ENCODE measurements at places on chromosomes 5 and 9. TPM values are rescaled to one million over a fixed set of nuclear protein-coding genes. Genes with fewer than 3 reads are reported as not detected.

The ADAMTSL1 gene
- total RNA-seq, result 61.8 TPM

The FREM1 gene
- 8.3 TPM for total RNA-seq

The SLC36A3 gene
- total RNA-seq, result not detected

The SPATA31D4 gene
- total RNA-seq, result not detected

The GAPT gene
- 2.9 TPM for total RNA-seq

The FSD1L gene
- total RNA-seq, result 14.0 TPM

The IL9 gene
- not detected for total RNA-seq

The ABO gene
- total RNA-seq, result 10.9 TPM

The SLC25A2 gene
- total RNA-seq, result 1.4 TPM

DNA sequence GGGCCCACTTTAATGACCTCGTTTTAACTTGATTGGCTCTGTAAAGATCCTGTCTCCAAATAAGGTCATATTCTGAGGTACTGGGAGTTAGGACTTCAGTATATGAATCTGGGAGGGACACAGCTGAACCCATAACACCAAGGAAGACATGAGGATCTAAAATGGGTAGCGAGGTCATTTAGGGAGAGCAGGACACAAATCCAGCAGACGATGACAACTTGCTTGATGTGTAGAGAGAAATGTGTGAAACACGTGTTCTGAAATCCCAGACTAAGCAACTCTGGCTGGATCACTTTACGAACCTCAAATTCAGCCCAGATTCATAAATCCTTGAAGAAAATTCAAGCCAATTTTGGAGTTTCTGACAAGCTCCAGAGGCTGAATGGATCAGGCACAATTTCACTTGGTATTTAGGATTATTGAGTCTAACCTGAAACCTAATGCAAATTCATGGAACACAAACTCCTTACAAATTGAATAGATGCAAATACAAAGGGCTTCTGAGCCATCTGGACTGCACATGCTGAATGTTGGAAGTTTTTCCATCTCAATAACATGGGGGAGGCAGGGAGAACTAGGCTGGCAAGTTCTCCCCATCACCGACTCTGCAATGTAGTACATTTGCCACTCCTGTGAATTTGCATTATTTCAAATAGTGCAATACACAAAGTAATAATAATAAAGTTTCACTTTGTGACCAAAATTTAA lies 74.0 kb upstream of the SLC30A5 start:
- no peak for DNase-seq

- DNase-seq, result no peak
Observed at GRCh38 chr9:127887792-127888191, 10.3 kb upstream of the AK1 start.

DNA sequence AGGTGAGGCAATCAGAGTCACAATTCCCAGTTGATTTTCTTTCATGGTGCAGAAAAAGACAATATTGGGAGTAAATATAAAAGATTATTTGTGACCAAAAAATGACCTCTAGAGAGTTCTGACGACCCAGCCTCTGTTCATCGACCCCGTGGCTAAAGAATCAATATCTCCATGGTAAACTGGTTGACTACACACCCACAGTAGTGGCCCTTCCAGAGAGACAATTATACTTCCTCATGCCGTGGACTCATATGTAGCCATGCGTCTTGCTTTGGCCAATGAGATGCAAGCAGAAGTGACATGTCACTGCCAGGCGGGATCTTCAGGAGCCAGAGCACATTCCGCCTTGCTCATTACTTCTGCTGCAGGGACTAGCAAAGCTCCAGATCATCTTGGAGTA lies 163.3 kb upstream of the RAD23B start:
- no peak for DNase-seq

GRCh38 chr5:68200288-68200687 lies 15.3 kb upstream of the PIK3R1 start:
- no peak for DNase-seq

DNA sequence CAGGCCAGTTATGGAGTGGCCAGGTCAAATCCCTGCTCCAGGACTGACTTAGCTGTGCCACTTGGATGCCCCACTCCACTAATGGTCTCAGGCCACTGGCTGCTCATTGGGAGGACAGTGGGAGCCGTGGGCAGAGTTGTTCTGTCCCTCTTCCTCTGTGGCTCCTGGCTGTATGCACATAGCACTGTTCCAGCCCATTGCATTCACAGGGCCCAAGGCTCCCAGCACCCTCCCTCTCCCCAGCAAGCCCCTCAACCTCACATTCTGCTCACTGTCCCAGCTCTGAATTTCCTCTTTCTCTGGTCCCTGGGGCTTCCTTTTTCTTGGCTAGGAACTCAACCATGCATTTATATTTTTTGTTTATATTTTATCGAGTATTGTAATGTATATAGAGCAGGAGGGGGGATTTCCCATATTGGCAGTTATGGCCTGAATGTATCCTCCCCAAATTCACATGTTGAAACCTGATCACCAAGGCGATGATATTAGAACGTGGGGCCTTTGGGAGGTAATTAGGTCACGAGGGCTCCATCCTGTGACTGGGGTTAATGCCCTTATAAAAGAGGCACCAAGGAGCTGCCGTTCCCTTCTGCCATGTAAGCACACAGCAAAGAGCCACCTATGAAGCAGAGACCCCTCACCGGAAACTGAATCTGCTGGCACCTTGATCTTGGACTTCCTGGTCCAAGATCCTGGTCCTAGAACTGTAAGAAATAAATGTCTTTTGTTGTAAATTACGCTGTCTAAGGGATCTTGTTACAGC lies 17.0 kb upstream of the MVB12B start:
- no peak for DNase-seq

- DNase-seq, result no peak
Observed at GRCh38 chr5:68084396-68084795, 131.2 kb upstream of the PIK3R1 start.

GRCh38 chr5:44952376-44952775 lies 143.6 kb downstream of the MRPS30 start:
- DNase-seq, result no peak

DNA sequence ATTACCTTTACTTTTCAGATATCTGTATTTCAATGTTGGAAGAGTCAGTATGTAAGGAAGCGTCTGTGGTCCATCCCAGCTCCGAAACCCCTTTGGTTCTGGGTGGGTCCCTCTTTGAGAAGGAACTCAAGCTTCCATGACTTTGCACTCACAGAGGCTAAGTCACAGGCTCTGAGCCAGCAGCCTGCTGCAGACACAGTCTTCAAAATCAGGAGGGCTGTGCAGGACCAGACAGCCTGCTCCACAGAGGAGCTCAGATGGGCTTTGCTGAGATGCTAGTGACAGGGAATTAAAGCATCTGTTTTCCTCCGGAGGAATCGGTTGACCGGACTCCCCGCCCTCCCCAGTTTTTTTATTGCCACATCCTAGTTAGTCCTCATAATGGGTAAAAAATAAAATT lies 126.4 kb upstream of the ICE1 start:
- DNase-seq, result no peak

GRCh38 chr9:27599102-27599869 lies 26.0 kb upstream of the C9orf72 start:
- DNase-seq, result no peak

- DNase-seq, result no peak
Observed at GRCh38 chr5:147746986-147747385, 35.5 kb downstream of the JAKMIP2 start.

- DNase-seq, result no peak
Observed at GRCh38 chr9:73182928-73183327, 31.3 kb downstream of the ANXA1 start.

GRCh38 chr9:72646061-72646460 lies 124.7 kb downstream of the TMC1 start:
- DNase-seq, result no peak

- no peak for DNase-seq
Observed at GRCh38 chr5:84130006-84130580, 254.6 kb downstream of the EDIL3 start.

DNA sequence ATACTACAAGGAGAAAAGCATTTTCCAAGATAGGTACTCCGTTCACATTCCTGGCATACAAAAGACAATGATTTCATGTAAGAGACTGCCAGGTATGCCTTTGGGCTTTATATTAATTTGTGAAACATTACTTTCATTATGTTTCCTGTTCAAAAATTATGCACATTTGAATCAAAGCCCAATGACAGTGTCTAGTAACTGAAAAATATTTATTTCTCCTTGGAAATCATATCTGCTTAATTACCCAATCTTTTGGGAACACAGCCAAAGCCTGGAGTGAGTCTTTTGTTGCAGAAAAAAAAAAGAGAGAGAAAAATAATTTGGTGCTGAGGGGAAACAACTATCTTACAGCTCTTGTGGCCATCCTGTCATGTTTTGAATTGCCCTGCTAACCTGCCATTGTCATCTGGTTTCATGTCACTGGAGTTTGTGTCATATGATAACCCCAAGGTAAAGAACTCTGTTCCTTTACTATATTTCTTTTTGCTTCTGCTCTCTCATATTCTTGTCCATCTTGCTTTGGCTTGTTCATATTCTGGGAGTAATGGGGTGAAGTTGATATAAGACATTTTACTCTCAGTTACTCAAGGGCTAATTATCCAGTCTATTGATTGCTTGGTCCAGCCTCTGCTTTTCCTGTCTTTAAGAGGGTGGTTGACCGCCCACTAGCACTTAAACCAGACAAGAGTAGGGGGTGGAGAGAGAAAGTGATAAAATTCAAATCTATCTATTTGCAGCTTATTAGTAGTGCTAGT lies 238.3 kb upstream of the NUDT12 start:
- no peak for DNase-seq

- no peak for DNase-seq
Observed at GRCh38 chr5:84783003-84783402, 398.3 kb upstream of the EDIL3 start.
